ENCODE measurements at places on chromosomes 1 and 21.

DNA sequence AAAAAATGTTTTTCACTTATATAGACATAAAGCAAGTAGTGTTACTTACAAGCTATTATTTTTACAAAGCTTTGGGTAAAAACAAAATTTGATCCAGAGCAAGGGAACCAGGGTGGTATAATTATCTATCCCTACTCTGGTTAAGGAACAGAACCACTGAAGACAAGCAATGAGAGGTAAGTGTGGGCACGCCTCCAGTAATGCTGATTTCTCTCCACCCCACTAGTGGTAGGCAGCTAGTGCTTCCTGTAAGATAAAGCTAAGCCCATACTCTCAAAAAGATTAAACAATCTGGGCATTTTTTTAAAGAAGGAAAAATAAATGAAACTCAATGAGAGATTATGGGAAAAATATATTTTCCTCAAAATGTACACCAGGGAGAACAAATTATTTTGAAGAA lies 22.1 kb downstream of the TFB2M start:
- DNase-seq: no peak

- DNase-seq: no peak
Measured at GRCh38 chr1:210587566-210587965, 258.9 kb downstream of the HHAT start.

GRCh38 chr1:25607123-25607522 lies 9.5 kb upstream of the MAN1C1 start:
- DNase-seq: no peak

GRCh38 chr1:182783068-182783467 lies 6.5 kb upstream of the NPL start:
- no peak for DNase-seq

DNA sequence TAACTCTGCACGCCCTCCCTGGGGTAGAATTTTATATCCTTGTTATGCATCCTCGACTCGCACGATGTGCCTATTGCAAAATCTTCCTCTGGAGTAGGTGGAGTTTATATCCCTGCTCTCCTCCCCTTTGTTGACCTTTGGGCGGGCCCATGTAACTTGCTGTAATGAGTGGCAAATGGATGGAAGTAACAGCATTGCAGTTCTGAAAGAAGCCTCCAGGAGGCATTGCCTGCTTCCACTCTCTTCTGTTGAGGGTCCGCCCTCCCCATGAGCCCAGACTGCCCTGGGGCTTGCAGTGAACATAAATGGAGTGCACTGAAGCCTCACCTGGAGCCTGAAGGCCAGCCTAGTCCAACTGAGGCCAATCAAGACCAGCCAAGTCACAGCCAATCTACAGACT lies 62.2 kb upstream of the GRIK3 start:
- no peak for DNase-seq

Data from upper lobe of left lung (tissue), 6 donors.